ENCODE measurements at places on chromosomes 2 and 18. TPM values are rescaled to one million over a fixed set of nuclear protein-coding genes. Genes with fewer than 3 reads are reported as not detected.

Gene TTN
- not detected for total RNA-seq

Gene GPR39
- total RNA-seq = 2.6 TPM

Gene SERPINB7
- 8.5 TPM for total RNA-seq

Gene UGT1A3
- not detected for total RNA-seq

Gene LYG1
- total RNA-seq = 0.37 TPM

Gene LIMS4
- total RNA-seq = 2.7 TPM

Gene CNGA3
- total RNA-seq = not detected

Gene NTSR2
- total RNA-seq = not detected

Gene KATNAL2
- 0.18 TPM for total RNA-seq

Gene STPG4
- total RNA-seq = not detected

Gene TUBB6
- 501 TPM for total RNA-seq

Gene ACOXL
- not detected for total RNA-seq

Gene RABL2A
- total RNA-seq = 6.5 TPM

Gene TBR1
- total RNA-seq = 0.03 TPM

Gene SERPINB11
- not detected for total RNA-seq

Gene AMER3
- total RNA-seq = not detected

Gene GALNT13
- not detected for total RNA-seq

Gene LINC00305
- not detected for total RNA-seq

Gene PMAIP1
- total RNA-seq = 24.2 TPM

Gene DNAJC5G
- total RNA-seq = not detected

Gene MITD1
- 17.4 TPM for total RNA-seq

Gene ANKRD62
- total RNA-seq = not detected

Gene PPP1R1C
- not detected for total RNA-seq

Gene NEMP2
- 16.9 TPM for total RNA-seq

Gene OR6B2
- not detected for total RNA-seq

Gene GALNT14
- total RNA-seq = 0.21 TPM

Gene KYNU
- not detected for total RNA-seq

Gene CMPK2
- total RNA-seq = 0.55 TPM

Gene TRIM54
- not detected for total RNA-seq

Gene NYAP2
- not detected for total RNA-seq

Gene DSG4
- total RNA-seq = not detected

Gene TPO
- not detected for total RNA-seq

Gene LOXHD1
- not detected for total RNA-seq

All from SJSA1 (cell line).